ENCODE measurements at places on chromosomes 16 and 17.

DNA sequence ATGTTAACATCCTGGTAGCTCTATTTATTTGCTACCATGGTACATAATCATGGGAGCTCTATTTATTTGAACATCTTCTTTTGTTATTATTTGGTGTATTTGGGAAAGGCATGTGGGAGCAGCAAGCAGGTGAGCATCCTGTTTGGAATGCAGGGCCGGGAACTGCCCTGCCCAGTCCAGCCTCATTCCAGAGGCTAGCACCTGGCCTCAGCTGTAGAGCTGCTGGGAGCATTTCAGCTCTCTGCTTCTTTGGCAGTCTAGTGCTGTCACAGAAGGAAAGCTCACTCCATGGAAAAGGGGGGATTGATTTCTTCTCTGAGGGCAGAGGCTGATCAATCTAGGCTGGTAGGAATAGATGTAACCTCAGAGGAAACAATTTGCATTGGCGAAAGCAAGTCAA, 112.5 kb downstream of the WWOX start:
- DNase-seq: no peak

DNA sequence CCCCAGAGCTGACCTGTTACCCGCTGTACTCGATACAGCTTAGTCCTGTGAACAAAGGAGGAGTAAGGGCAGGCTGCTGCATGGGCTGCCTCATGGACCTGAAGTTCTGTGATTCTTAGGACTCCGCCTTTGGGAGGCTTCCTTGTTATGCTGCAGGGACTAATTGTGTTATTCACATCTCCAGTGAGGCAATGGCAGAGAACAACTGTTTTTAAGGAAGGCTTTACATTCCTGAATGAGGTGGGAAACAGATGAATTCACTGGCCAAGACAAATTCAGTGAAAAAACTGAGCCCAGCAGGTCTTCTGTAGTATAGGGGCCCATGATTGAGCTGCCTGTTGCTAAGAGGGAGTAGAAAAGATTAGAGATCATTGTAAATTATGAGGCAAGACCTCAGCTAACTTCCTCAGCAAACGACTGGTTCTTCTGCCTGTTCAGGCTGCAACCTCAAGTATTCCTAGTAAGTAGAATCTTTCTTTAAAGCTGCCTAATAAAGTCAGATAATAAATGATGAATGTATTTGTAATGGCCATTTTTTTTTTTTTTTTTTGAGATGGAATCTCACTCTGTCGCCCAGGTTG, 26.3 kb downstream of the ADORA2B start:
- DNase-seq: no peak

GRCh38 chr16:873243-873661, 72.7 kb upstream of the GNG13 start:
- DNase-seq: no peak

- DNase-seq: no peak
These were observed 40.4 kb downstream of the AKAP1 start for GRCh38 chr17:57125406-57125805.

GRCh38 chr17:10357768-10358167, 15.0 kb downstream of the MYH13 start:
- DNase-seq: no peak

DNA sequence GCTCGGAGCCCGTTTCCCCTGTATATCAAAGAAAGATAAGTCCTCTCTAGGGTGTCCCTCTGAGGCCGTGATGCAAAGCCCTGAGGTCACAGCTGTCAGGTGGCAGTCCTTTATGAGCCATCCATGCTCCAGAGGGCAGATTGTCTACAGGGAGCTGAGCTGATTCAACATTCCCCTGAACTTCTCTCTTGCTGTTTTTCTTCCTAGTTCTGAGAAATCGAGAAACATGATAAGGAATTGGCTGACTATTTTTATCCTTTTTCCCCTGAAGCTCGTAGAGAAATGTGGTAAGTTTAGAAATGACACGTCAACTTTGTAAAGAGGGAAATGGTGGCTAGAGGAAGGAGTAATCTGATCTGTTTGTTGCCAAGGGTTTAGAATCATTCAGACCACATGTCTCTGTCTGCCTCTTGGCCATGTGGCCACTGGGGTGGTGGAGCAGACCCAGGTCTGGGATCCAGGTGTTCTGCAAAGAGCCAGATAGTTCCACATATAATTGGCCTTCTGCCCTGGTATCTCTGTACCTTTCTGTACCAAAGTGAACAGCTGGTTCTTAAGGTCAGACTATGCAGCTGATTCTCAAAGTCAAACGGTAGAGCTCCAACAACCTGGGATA, 3.5 kb downstream of the CTNS start:
- DNase-seq: no peak

- no peak for DNase-seq
These were observed 96.6 kb downstream of the NXN start for GRCh38 chr17:882827-883585.

GRCh38 chr17:36505171-36505570, 18.7 kb downstream of the ZNHIT3 start:
- no peak for DNase-seq

- DNase-seq: no peak
These were observed 17.8 kb downstream of the HS3ST6 start for GRCh38 chr16:1900452-1900774.
